Fibroblast of lung (primary cell): ENCODE measurements at places on chromosomes 12 and 14.

DNA sequence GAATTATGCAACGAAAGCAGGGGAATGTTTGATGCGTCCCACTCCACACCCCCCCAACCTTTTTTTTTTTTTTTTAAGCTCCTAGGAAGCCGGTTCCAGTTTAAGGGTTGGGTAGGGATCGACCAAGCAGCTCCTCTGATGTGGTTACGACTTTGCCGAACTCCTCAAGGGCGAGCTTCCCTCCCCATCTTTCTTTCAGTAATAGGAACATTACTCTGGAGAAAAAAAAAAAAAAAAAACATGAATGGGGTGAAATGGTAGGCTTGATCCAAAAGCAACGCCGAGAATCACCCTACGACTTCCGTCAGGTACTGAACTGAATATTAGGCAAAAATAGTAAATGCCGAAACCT is 9.6 kb downstream of the BMP4 start:
- peaks cover 2% of the 10 kb centered on the region for H3K36me3 ChIP-seq
- H3K27me3 ChIP-seq, result no peaks in the 10 kb centered on the region
- no peak overlapping the region for H3K27ac ChIP-seq
- no peaks in the 10 kb centered on the region for H3K4me1 ChIP-seq
- no peak for DNase-seq

DNA sequence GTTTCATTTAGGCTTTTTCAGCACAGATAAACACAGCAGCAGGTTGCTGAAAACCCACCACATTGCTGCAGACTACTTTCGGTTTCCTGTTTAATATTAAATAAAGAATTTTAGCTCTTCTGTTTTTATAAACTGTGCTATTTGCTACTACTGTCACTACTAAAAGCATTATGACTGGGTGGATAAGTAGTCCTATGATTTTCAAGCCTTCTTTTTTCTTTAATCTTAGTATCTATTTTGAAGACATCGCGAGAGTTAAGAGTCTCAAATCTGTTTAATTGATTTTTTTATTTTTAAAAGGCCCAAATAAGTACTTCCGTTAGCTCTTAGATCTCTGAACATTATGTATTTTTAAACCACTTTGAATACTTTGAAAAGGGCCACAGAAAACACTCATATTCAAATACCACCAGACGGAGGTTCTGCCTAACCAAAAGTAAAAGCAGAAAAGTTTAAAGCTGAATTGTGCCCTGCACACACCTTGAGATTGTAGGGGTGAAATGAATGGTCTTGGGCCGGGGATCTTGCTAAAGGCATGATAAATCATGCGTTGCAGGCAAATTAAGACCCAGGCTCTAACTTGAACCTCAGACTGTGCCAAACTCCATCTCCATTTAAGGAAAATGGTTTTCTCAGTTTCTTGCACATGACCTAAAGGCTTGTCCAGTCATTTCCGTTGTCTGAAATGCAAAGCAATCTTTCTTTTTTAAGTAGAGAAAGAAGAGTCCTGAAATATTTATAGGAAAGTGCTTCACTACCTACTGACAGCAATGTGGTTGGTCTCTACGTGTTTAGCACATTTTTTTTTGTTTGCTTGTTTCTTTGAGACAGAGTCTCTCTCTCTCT is 13.6 kb upstream of the FOXN3 start:
- no peaks in the 10 kb centered on the region for H3K36me3 ChIP-seq
- peak overlapping the region; percentile 52 for H3K27ac ChIP-seq
- H3K4me1 ChIP-seq, result peaks cover 16% of the 10 kb centered on the region
- peak; percentile 49 for DNase-seq
- peak overlapping the region; percentile 7 for H3K4me3 ChIP-seq
- no peaks in the 10 kb centered on the region for H3K27me3 ChIP-seq

- no peak overlapping the region for H3K4me3 ChIP-seq
- H3K36me3 ChIP-seq, result no peaks in the 10 kb centered on the region
- no peak for DNase-seq
- no peaks in the 10 kb centered on the region for H3K27me3 ChIP-seq
- H3K27ac ChIP-seq, result no peak overlapping the region
Measured at GRCh38 chr12:45426294-45426693, 210.4 kb downstream of the ANO6 start.

DNA sequence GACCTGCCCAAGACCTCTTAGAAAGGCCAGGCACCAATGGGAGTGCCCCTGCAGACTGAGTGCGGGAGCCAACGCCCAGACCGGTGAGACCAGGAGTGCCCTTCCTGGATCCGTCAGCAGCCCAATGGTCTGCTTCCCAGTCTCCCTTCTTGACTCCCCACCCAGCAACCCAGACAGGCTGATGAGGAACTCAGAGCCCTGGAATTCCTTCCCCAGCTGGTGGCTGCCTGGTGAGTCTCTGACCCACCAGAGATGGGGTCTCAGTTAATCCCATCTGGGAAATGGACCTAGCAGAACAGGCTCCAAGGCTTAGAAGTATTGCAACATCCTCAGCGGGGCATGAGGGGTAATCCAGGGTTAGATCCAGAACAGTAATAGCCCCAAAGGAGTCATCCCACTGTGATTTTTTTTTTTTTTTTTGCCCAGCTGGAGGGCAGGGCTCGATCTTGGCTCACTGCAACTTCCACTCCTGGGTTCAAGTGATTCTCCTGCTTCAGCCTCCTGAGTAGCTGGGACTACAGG is 1.5 kb upstream of the RASAL1 start:
- H3K36me3 ChIP-seq, result no peaks in the 10 kb centered on the region
- no peak overlapping the region for H3K27ac ChIP-seq
- no peaks in the 10 kb centered on the region for H3K4me1 ChIP-seq
- no peak for DNase-seq
- H3K4me3 ChIP-seq, result no peak overlapping the region

- H3K27me3 ChIP-seq, result peaks cover 4% of the 10 kb centered on the region
- H3K27ac ChIP-seq, result no peak overlapping the region
- no peak for DNase-seq
- no peaks in the 10 kb centered on the region for H3K36me3 ChIP-seq
Measured at GRCh38 chr14:61403411-61403810, 82.0 kb downstream of the PRKCH start.

DNA sequence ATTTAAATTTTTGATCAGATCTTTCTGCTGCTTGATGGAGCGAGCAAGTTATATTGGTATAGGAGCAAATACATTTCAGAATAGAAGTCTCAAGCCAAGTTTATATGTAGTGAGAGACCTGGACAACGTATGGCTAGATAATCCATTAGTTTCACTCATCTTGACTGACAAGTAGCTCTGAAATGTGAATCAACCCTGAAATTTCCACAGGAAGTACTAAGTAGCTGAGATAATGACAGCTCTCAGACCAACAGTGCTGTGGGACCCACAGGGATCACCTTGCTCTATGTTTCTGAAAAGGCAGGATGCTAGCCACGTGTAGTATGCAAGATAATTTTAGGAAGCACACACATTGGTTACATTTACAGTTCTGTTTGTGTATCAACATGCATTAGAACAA is 258.6 kb upstream of the FOXN3 start:
- no peak overlapping the region for H3K27ac ChIP-seq
- no peak for DNase-seq
- H3K27me3 ChIP-seq, result no peaks in the 10 kb centered on the region
- no peak overlapping the region for H3K4me3 ChIP-seq

DNA sequence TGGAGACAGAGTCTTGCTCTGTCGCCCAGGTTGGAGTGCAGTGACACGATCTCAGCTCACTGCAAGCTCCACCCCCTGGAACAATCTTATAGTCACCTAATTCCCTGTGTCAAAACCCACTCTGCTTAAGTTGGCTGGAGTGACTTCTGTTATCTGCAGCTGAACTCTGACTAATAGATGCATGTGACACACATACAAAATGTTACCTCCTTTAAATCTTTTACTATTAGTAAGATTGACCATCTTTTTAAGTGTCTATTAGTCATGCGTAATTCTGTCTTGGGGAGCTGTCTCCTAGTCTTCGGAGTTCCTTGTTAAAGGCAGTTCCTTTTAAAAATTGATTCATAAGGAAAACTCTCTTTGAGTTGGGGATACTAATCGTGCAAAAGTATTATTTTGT is 7.4 kb downstream of the IFI27L1 start:
- peak; percentile 74 for DNase-seq
- no peaks in the 10 kb centered on the region for H3K36me3 ChIP-seq
- H3K27ac ChIP-seq, result no peak overlapping the region
- H3K27me3 ChIP-seq, result no peaks in the 10 kb centered on the region

DNA sequence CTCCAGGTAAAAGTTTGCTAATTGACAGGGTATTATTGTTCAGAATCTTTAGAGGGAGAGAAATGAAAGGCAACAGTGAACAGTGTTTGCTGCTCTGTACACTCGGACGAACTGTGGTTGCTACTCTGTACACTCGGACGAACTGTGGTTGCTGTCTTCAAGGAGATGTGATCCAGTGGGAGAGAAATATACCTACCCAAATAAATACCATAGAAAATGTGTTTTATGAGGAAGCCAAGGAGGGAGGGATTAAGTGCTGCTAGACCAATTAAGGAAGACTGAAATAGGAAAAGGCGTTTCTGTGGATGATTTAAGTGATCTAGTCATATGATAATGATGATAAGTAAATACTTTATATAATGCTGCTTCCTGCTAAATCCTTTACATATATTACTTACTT is 2.7 kb downstream of the STK38L start:
- H3K4me3 ChIP-seq, result no peak overlapping the region
- H3K36me3 ChIP-seq, result no peaks in the 10 kb centered on the region
- no peak overlapping the region for H3K27ac ChIP-seq
- H3K27me3 ChIP-seq, result no peaks in the 10 kb centered on the region
- peak; percentile 57 for DNase-seq

DNA sequence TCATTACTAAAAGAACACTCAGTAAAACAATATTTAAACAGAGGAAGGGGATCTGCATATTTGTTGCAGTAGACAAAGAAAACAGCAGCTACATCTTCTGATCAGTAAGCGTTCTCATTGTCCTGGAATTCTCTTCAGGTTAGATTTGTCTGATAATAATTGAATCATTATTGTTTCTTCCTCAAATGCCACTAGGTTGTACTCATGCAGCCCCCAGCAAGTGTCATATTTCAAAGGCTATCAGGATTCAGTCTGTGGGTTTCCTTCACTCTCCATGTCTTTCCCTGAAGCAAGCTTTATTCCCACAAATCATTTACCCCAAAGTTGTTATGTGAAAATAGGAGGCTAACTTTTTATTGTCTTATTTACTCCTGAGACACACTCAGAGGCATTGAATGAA is 14.7 kb downstream of the PIK3C2G start:
- no peak overlapping the region for H3K27ac ChIP-seq
- H3K36me3 ChIP-seq, result no peaks in the 10 kb centered on the region
- no peaks in the 10 kb centered on the region for H3K27me3 ChIP-seq
- H3K4me3 ChIP-seq, result no peak overlapping the region
- no peaks in the 10 kb centered on the region for H3K4me1 ChIP-seq
- DNase-seq, result no peak

- H3K27ac ChIP-seq, result no peak overlapping the region
- DNase-seq, result no peak
- no peak overlapping the region for H3K4me3 ChIP-seq
- no peaks in the 10 kb centered on the region for H3K27me3 ChIP-seq
- H3K36me3 ChIP-seq, result no peaks in the 10 kb centered on the region
Measured at GRCh38 chr12:88698471-88698870, 118.2 kb upstream of the KITLG start.

- no peaks in the 10 kb centered on the region for H3K4me1 ChIP-seq
- DNase-seq, result no peak
- H3K4me3 ChIP-seq, result no peak overlapping the region
- H3K27ac ChIP-seq, result no peak overlapping the region
- no peaks in the 10 kb centered on the region for H3K36me3 ChIP-seq
- no peaks in the 10 kb centered on the region for H3K27me3 ChIP-seq
Measured at GRCh38 chr12:115078990-115079389, 395.0 kb upstream of the TBX3 start.

GRCh38 chr12:66120477-66120876 is 10.1 kb downstream of the LLPH start:
- H3K27me3 ChIP-seq, result no peaks in the 10 kb centered on the region
- H3K36me3 ChIP-seq, result peaks cover 4% of the 10 kb centered on the region
- no peaks in the 10 kb centered on the region for H3K4me1 ChIP-seq
- no peak overlapping the region for H3K4me3 ChIP-seq
- no peak overlapping the region for H3K27ac ChIP-seq

GRCh38 chr12:3122841-3123678 is 45.9 kb downstream of the TSPAN9 start:
- no peak overlapping the region for H3K4me3 ChIP-seq
- peak overlapping the region; percentile 57 for H3K27ac ChIP-seq
- peaks cover 15% of the 10 kb centered on the region for H3K4me1 ChIP-seq
- no peaks in the 10 kb centered on the region for H3K27me3 ChIP-seq

DNA sequence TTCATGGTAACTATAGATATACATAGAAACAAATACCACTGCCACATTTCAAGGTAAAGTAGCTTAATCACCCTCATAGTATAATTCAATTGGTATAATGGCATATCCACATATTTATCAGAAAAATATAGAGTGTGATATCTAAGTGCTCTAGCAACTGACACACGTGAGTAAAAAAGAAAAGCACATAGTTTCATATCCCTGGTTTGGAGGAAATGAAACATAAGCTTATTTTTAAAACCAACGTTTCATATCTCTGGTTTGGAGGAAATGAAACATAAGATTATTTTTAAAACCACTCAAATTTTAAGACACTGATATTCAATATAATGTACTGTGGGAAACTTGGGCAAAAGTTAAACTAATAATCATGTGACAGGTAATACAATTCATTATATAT is 2.1 kb downstream of the OR6C70 start:
- no peaks in the 10 kb centered on the region for H3K36me3 ChIP-seq
- H3K27me3 ChIP-seq, result no peaks in the 10 kb centered on the region
- H3K4me3 ChIP-seq, result no peak overlapping the region
- no peak for DNase-seq
